ENCODE measurements at places on chromosomes 7 and 10. TPM values are rescaled to one million over a fixed set of nuclear protein-coding genes. Genes with fewer than 3 reads are reported as not detected.

The CYP26A1 gene
- 2.7 TPM for total RNA-seq

The SRRM3 gene
- total RNA-seq: 5.7 TPM

The MGAM2 gene
- total RNA-seq: not detected

The SP4 gene
- total RNA-seq: 1.1 TPM

The GDF2 gene
- not detected for total RNA-seq

All from A549 treated with RU486 at 1 μM for 4 hours (cell line).